Coronary artery (tissue), 2 donors: ENCODE measurements at places on chromosomes 11 and 22.

GRCh38 chr11:62601122-62601371, 618 bp downstream of the MTA2 start:
- no peak for DNase-seq

DNA sequence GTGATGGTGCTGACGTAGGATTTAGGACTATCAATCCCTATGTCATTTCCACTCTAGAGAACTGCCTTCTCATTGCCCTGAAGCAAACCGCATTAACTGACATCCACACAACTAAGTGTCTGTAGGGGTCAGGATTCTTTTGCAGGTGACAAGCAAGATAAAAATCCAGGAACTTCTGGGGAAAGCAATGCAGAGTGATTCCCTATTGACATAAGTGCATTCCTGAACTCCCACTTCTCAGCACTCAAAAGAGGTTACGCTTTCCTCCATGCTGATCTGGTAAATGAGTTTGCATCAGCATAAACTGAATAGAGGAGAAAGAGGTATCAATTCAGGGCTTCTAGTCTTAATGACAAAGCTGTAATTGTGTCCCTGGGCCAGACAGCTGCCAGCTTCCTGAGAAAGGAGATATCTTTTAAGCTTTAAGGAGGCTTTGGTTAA, 224.6 kb upstream of the ISX start:
- no peak for DNase-seq

- no peak for DNase-seq
Measured at GRCh38 chr11:93614173-93614722, 47.2 kb upstream of the CEP295 start.

GRCh38 chr11:72242141-72242540, 1.8 kb downstream of the PHOX2A start:
- DNase-seq: no peak

DNA sequence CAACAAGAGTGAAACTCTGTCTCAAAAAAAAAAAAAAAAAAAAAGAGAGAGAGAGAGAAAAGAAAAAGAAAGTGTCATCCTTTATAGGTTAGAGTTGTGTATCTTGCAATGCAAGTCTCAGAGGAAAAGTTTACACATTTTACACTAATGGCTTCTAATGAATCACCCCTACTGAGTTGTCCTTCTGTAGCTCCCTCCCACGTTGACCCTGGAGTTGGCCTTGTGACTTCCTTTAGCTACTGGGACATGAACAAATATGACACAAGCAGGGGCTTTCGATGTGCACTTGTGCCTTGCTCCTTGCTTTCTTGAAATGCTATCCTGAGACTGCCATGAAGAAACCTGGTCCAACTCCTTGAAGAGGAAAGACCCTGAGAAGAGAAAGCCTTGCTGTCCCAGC, 2.4 kb upstream of the SMCO4 start:
- DNase-seq: no peak

- DNase-seq: no peak
Measured at GRCh38 chr11:20672575-20672974, 3.2 kb downstream of the NELL1 start.

- DNase-seq: no peak
Measured at GRCh38 chr11:70610566-70611565, 212.5 kb downstream of the CTTN start.

GRCh38 chr11:37571246-37571645, 973.2 kb upstream of the RAG2 start:
- DNase-seq: no peak

DNA sequence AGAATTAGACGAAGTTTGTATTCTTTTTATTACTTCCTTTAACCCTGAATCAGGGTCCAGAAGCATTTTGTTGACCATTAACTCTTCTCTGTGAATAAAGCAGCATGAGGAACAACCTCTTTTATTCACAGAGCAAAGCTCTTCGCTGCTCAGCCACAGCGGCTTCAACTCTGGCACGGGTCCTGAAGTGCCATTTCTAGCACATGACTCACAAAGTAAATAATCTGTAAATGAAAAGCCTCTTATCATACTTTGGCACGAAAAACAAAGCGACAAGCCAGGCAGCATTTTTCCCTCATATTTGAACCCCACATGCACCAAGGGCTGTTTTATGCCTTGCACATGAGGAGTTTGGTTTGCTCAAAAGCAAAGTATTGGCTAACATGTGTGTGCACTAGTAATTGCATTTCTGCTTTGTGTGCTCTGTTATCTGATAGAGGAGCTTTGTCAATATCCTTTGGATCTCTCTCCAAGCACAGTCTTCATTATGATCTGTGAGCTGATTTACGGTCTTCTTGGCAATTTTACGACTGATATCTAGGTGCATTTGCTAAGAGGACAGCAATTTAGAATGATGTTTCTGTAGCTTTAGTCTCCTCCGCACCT, 33.0 kb upstream of the APOBEC3A start:
- peak; percentile 83 for DNase-seq

GRCh38 chr11:9893474-9893873, 229.6 kb downstream of the SWAP70 start:
- DNase-seq: no peak

DNA sequence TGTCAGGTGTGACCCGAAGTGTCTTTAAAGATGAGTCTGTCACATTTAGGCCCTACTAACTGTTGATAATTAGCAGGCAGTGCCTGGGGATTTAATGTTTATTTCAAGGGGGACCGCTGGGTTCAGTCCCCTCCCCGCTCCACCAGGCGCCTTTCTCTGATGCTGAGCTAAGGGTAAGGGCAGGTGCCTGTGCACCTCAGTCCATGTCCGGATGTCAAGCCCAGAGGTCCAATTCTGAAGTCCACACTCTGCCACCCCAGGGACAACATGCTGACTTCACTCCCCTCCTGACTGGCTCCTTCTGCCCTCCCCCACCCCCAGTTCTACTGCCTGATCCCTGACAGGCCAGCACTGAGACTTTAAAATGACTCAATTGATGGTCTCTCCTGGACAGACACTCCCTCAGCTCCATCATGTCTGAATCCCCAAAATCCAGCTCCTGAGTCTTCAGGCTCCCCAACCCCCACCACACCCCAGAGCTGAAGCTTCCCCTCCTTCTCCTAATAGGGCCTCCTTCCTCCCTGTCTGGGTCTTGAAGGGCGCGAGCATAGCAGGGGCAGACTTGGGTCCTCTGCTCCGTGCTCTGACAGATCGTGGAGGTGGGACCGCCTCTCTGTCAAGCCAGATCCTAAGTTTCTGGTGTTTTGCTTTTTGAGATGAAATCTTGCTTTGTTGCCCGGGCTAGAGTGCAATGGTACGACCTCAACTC, 49.8 kb upstream of the ANO1 start:
- peak; percentile 57 for DNase-seq

GRCh38 chr11:65833297-65834030, at the start of gene SNX32:
TSS of gene SNX32 (plus strand) at chr11:65833963. CDS start at chr11:65834066, 103 bp downstream.
- DNase-seq: peak; percentile 96

- no peak for DNase-seq
Measured at GRCh38 chr22:17243524-17243923, 24.3 kb upstream of the ADA2 start.

DNA sequence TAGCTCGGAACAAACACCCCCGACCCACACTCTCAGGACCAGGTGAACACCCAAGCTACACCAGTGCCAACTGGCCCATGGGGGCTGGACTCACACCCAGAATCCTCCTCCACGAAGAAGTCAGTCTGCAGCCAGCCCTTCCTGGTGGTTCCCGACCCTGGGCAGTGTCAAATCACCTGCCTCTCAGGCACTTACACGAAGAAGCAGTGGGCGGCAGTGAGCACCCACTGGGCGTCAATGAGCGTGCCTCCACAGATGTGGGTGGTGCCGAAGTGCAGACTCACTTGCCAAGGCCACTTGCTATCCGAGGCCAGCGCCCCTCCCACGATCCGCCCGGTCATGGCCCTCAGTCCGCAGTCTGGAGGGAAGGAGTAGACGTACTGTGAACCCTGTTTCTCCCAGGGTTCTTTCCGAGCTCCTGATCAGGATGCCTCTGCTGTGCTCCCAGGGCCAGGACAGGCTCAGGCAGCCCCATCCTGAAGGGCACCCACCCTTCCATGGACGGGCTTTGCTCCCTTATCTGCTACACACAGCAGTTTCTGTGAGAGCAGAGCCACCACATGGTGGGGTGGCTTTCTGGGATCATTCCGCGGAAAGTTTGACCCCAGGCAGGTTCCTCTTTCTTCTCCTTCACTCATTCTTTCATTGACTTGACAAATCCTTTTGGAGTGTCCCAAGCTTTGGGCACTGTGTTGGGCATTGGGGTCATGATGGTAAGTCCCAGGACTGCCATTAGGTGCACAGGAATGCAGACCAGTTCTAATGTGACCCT, 19.4 kb downstream of the TMPRSS13 start:
- peak; percentile 69 for DNase-seq

DNA sequence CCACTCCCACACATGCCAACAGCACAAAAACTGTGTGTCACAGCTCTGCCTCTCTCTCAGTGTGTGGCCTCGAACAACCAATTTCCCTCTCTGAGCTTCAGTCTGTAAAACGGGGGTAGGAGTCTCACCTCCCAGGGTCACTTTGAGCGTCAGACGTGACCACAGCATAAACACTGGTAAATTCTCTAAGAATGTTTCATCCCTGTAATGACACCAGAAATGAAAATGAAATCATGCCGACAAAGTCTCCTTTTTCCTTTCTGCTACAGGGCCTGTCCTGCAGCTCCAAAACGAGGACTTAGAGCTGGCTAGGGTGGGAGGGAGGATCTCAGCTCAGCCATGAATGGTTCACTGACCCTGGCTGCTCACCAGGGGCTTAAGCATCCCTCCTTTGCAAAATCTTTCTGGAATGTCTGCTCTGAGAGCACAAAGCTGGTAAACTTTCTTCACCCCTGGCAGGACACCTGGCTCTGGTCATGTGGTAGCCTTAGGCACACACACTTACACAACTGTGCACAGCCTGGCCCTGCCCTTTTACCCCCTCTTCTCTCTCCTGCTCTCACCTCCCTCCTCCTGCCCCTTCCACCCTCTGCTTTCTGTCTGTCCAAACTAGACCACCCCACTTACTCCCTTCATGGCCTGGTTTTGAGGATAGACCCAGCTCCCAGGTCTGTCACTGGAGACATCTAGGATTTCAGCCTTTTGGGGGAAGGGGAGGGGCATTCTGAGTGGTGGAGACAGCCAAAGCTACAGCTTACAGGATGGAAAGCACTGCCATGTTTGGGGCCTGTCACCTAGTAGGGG, 12.3 kb upstream of the TSKU start:
- DNase-seq: no peak

- DNase-seq: no peak
Measured at GRCh38 chr11:60825790-60826189, 16.1 kb upstream of the CCDC86 start.

DNA sequence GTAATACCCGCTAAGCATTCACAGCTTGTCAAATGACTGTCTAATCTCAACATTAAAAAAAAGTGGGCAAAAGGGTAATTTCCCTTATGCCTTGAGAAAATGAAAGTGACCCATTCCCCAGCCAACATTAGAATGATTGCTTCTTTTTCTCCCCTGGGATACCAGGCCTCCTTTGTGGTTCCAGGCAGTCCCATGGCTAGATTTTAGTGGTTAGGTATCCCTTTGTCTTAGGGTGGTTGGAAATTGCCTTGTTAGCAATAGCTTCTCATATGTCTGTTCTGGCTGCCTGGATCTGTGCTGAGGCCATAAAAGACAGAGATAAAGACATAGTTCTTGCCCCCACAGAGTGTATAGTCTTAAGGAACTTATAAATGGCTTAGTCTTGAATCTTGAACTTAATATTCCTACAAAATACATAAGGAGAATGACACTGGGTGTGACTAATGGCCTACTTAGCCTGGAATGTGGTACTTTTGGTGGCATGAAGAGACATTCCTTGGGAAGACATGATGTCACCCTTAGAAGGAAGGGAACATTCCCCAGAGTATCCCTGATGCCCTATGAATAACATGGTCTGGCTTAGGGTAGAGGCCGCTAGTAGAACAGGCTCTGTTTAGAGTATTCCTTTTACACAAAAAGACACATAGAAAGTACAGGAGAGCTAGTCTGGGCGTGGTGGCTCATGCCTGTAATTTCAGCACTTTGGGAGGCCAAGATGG, 90.3 kb downstream of the ZBTB16 start:
- no peak for DNase-seq

- no peak for DNase-seq
Measured at GRCh38 chr11:2587976-2588748, 111.6 kb downstream of the KCNQ1OT1 start.

- DNase-seq: no peak
Measured at GRCh38 chr11:129447654-129448239, 72.1 kb downstream of the BARX2 start.

GRCh38 chr22:49324527-49325491, 502.9 kb downstream of the BRD1 start:
- peak; percentile 65 for DNase-seq

GRCh38 chr22:42078469-42079318, 806 bp upstream of the SMDT1 start:
- no peak for DNase-seq

DNA sequence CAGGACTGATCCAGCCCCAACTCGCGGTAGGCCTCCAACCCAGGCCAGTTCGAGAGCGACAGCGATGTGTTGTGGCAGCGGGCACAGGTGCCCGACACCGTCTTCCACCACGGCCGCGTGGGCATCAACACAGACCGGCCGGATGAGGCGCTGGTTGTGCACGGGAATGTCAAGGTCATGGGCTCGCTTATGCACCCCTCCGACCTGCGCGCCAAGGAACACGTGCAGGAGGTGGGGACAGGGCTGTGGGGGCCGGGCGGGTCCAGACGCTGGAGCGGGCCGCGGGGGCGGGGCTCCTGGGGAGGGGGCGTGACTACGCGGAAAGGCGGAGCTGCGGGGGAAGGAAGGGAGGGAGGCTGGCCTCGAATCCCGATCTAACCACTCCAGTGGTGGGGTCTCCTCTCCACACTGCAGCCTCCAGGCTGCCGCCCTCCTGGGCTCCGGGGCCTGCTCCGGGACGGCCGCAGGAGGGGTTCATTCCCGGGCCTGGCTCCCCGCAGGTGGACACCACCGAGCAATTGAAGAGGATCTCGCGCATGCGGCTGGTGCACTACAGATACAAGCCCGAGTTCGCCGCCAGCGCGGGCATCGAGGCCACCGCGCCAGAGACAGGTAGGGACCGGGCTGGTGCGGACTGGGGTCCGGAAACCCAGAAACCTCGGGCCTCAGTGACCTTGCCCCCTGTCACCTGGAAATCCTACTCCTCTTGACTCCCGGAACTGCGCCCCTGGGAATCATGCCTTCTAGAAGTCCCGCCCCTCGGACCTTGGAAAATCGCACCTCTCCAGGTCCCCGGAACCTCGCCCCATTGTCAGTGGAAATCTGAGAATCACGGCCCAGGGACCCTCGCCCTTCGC, 14.9 kb downstream of the TMEM258 start:
- DNase-seq: no peak

DNA sequence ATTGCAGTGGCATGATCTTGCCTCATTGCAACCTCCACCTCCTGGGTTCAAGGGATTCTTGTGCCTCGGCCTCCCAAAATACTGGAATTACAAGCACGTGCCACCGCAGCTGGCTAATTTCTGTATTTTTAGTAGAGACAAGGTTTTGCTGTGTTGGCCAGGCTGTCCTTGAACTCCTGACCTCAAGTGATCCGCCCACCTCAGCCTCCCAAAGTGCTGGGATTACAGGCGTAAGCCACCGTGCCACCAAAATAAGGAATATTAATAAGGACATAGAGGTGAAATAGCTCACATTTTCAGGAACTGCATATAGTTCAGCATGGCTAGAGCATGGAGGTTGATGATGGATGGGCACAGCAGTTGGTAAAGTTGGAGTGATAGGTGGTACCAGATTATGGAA, 21.4 kb downstream of the ARHGEF12 start:
- DNase-seq: no peak

- no peak for DNase-seq
Measured at GRCh38 chr22:35053060-35053835, 12.7 kb upstream of the ISX start.

GRCh38 chr11:90639461-90639993, 416.7 kb upstream of the CHORDC1 start:
- no peak for DNase-seq

- no peak for DNase-seq
Measured at GRCh38 chr11:67496113-67496512, 9.1 kb downstream of the PITPNM1 start.

- DNase-seq: no peak
Measured at GRCh38 chr11:44110231-44110679, 14.8 kb downstream of the EXT2 start.
